IMR-90 (cell line): ENCODE measurements at places on chromosomes 2 and 18.

DNA sequence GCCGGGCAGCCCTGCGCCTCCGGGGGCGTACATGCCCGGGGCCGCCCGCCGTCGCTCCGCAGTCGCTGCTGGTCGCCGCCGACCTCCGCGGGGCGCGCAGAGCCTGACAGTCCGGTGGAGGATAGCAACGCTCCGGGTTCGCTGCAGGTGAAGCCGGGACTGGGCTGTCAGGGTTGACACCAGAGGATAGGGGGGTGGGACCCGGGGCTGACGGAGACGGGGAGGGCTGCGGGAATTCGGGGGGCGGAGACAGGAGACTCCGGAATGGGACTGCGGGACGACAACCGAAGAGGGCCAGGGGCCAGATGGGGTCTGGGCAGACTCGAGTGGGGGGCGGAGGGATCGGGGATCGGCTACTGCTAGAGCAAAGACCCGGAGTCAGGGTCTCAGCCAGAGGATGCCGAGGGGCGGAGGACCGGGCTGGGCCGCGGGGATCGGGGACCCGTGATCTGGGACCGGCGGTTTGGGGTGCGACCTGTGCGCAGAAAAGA is 403 bp downstream of the TMEM127 start:
- no peak for DNase-seq

DNA sequence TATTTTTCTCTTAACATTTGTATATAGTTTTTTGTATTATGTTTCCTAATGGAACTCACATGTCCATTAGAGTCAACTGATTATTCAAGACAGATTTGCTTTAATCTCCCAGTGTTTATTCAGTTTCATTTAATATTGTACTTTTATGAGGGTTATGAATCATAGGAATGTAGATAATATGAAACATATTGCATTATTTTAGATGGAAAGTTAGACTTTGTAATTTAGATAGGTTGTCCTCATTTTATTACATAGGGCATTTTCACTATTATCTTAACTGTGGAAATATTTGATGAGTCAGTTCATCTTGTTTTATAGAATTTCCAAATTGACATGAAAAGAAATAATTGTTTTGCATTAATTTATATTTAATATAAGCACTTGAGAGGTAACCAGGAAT is 240.8 kb downstream of the PLCL1 start:
- no peak for DNase-seq

DNA sequence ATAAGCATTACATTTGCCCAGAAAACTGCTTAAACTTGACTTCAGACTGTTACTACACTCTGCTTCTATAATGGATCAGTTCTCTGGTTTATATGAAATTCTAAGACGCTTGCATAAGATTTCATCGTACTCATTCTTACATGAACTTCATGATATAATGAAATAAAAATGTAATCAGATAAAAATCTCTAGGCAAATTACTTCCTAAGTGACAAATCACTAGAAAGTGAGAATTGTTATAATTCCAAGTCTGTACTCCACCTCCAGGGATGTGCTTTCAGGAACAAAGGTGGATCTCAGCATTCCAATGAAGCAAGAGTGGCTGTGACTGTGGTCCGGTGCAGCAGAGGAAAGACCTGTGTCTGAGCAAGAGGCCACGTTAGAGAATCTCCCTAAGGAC is 226.2 kb downstream of the PIEZO2 start:
- peak; percentile 21 for DNase-seq

GRCh38 chr18:10351219-10351818 is 103.1 kb upstream of the APCDD1 start:
- peak; percentile 47 for DNase-seq

DNA sequence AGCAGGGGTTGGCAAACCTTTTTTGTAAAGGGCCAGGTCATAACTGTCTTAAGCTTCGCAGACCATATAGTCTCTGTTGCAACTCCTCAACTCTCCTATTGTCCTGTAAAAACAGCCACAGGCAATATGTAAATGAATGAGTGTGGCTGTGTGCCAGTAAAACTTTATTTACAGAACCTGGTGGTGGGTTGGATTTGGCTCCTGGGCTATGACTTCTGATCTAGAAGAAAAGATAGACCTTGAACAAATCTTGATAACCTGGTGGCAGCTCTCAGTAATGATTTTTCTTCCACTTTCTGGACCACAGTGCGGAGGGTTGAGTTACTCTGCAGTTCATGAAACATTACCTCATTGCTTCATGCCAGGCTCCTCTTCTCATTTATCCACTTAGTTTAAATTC is 139.3 kb downstream of the MYCN start:
- DNase-seq: no peak

GRCh38 chr2:128280901-128281321 is 37.8 kb downstream of the HS6ST1 start:
- DNase-seq: no peak
